Ascending aorta (tissue), 2 donors: ENCODE measurements at places on chromosomes 16 and 17. TPM values are rescaled to one million over a fixed set of nuclear protein-coding genes. Genes with fewer than 3 reads are reported as not detected.

The DRC3 gene
- total RNA-seq, result 7.2 TPM

The FOXN1 gene
- not detected for total RNA-seq

The CCL5 gene
- 43.2 TPM for total RNA-seq

The CBLN1 gene
- not detected for total RNA-seq

The RRAD gene
- 54.2 TPM for total RNA-seq

The SLFN12L gene
- total RNA-seq, result not detected

The SMARCD2 gene
- total RNA-seq, result 78.0 TPM

The SECTM1 gene
- total RNA-seq, result 49.5 TPM

The HSD17B2 gene
- total RNA-seq, result not detected

The ABCA3 gene
- total RNA-seq, result 25.9 TPM

The CDH16 gene
- total RNA-seq, result not detected

The PLD2 gene
- 64.5 TPM for total RNA-seq

The HBA2 gene
- 4,439 TPM for total RNA-seq

The LRRC37A gene
- not detected for total RNA-seq

The PLEKHH3 gene
- total RNA-seq, result 105 TPM

The GLP2R gene
- total RNA-seq, result not detected

The GAS7 gene
- total RNA-seq, result 78.0 TPM

The KRTAP9-8 gene
- total RNA-seq, result not detected

The OR1F1 gene
- not detected for total RNA-seq

The SHBG gene
- not detected for total RNA-seq

The SAMD14 gene
- 3.2 TPM for total RNA-seq

The PGP gene
- 21.5 TPM for total RNA-seq

The KRT36 gene
- not detected for total RNA-seq

The SRP68 gene
- 15.6 TPM for total RNA-seq

The TBKBP1 gene
- total RNA-seq, result 18.3 TPM

The FAM171A2 gene
- total RNA-seq, result 1.7 TPM

The ANKRD40CL gene
- total RNA-seq, result not detected

The ZG16B gene
- not detected for total RNA-seq

The MYH8 gene
- not detected for total RNA-seq

The UMOD gene
- not detected for total RNA-seq
